GM23248 (cell line): ENCODE measurements at places on chromosomes 4 and X.
A peak's percentile ranks its signal among the peaks of the same experiment; 100 is the strongest.

- no peak for DNase-seq
Measured at GRCh38 chr4:84420608-84421007, 78.5 kb downstream of the NKX6-1 start.

- DNase-seq: no peak
Measured at GRCh38 chrX:130172127-130172845, 524 bp downstream of the RAB33A start.

DNA sequence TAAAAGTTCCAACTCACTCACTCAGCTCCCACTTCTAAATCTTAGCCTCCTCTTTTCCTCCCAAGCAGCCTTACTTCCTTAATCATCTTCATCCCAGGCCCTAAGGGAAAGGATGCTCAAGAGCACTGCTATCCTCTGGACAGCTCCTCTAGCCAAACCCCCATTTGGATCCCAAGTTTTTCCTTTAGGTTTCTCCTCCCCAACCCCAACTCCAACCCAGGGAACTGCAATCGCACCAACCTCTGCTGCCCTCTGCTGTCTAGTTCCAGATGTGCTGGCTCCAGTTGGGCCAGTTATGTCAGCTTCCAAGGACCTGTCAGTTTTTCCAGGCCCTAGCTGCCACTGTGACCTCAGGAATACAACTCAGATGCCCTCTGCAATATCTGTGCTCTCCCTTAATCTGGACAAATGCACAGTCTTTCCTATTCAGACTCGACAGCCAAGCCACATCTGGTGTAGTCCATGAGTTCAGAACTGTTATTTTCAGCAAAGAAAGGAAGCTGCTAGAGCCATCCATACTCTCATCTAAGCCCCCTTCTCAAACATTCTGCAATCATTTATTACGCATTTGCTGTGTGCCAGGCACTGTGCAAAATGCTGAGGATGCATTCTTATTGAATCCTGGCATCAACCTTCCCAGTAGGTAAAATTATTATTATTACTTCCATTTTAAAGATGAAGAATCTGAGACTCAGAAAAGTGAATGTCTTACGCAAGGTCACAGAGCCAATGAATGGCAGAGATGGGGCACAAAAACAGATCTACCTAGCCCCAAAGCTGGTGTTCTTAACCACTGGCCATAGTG lies 12.3 kb upstream of the XPNPEP2 start:
- DNase-seq: peak; percentile 73

- DNase-seq: no peak
Measured at GRCh38 chrX:42495139-42495538, 282.8 kb downstream of the PPP1R2C start.

DNA sequence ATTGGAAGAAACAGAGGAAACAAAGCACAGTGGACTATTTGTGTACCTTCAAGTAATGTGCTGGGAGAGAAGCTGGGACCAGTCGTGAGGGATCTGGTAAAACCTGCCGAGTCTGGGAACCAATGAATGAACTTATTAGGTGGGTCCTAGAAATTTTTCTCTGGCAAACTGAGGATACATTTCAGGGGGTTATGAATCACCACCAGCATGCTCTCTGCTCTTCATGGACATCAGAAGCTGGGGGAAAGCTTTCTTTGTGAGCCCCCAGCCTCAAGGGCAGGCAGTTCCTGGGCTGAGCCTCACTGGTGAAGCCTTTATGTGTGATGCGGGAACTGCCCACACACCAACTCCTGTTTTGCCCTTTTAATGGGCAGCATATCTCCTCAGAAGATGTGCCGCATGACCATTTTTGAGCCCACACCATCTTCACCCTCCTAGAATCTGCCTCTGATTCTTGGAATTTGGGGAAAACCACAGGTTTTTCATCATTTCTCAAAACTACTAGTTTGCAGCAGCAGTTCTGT lies 95.4 kb upstream of the ENPP6 start:
- DNase-seq: no peak

DNA sequence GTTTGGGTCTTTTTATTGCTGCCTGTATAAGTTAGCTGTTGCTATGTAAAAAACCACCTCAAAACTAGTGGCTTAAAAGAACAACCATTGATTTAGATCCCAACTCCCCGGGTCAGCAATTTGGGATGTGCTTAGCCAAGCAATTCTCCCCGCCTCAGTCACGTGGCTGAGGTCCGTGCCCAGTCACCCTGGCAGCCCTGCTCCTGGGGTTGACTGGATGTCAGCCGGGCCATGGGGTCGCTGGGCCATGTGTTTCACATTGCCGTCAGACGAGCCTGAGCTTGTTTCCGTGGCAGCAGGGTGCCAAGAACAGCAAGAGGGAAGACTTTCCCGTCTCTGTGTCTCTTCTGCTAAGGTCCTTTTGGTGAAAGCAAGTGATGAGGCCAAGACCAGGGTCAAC lies 345.7 kb upstream of the FAT1 start:
- no peak for DNase-seq

GRCh38 chr4:14217401-14217800 lies 589.9 kb upstream of the BOD1L1 start:
- DNase-seq: no peak

DNA sequence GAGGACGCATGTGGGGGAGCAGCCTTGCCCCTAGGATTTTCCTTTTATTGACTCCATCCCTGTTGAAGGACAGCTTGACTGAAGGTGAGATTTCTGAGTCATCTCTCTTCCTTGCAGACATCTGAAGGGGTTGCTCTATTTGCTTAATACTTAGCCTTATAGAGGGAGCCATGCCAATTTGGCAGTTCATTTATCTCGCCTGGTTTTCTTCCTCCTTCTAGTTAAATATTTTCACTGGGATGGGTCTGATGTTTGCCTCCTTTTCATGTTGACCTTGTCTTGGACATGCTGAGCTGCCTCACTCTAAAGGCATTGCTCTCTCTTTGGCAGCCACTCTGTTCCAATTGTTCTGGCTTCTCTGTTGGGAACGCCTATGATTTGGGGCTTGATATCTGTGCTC lies 151.0 kb upstream of the PSAPL1 start:
- DNase-seq: no peak

DNA sequence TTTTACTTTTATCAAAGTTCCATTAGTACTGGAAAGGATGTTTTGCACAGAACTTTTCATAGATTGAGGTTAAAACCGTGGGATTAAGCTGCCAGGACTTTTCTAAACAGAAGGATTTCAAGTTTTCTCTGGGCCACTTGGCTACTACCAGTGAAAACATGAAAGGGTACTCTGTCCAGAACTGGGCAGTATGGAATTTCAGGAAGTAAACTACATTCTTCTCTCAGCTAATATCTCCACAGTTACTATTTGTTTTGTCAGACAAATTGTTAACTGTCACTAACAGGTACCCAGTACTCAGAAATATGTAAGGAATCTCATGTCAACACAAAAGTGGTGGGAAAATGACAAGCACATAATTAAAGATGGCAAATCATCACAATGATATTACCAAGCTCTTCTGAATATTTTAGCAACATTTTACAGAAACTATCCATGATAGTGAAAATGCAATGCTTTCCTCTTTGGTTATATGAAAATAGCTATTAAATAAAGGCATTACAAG lies 454.4 kb downstream of the C4orf33 start:
- no peak for DNase-seq

DNA sequence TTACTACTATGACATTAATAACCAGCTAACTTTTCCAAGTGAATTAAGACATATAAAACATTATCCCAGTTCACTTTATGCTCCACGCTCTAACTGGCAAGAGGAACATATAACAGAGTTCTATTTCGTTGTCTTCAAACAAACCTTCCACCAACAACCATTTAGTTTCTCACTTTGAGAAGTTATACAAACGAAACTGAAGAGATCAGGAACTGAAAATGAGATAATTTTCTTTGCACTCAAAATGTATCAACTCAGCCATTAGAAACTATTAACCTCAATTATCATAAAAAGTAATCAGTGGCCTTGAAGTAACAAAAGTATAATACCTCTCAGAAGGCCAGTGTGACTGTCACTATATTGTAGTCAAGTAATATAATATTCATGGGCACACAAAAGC lies 70.1 kb downstream of the CHM start:
- no peak for DNase-seq

- no peak for DNase-seq
Measured at GRCh38 chrX:19964017-19964710, 26.7 kb downstream of the BCLAF3 start.

DNA sequence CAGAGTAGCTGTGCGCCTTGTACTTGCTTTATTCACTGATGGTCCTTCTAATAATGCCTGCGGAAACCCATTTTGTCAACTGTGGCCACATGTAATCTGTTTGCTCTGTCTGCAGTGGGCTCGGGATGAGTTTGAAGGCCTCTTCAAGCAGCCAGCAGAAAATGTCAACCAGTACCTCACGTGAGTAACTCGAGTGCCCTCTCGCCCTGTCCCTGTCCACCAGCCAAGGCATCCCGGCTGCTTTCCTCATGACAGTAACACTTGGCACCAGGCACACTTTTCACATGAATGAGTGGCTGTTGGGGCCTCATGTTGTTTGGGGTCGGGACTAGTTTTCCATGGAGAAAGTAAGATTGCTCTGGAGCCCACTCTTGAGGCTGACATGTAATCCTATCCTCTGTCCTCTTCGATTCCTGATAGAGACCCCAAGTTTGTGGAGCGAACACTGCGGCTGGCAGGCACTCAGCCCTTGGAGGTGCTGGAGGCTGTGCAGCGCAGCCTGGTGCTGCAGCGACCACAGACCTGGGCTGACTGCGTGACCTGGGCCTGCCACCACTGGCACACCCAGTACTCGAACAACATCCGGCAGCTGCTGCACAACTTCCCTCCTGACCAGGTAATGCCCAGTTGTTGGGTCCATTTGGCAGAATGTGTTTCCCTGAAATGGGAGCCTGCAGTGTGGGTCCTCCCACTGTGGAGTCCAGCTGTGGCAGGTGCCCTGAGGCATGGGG lies 8.8 kb upstream of the CDK16 start:
- no peak for DNase-seq

DNA sequence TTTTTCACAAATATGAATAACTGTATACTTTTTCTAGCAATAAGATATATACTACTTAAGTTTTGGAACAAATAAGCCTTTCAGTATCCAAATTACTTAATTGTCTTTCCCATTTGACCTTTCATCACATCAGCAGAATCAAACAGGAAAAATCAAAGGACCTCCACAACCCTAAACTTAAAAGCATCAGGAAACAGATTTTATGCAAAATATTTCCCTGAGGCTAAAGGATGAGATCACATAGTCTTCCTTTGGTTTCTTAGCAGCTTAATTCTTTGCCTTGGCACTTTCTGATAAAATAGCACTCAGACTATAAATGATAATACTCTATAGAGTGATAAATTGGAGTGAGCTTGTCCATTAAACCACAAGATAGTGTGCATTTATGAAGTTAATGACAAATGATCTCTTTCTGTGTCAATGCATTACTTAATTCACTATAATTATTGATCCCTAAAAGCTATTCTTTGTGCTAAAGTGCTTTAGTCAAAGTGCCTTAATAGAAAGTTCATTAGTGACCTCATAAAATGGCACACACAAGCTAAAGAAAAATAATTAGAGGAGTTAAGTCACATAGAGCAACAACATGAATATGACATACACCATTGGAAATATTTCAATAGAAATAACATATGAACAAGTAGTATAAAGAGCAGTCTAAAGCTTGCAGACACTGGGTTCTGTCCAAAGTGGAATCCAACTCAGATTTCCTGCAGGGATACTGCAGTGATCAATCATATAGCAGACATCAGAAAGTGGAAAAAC lies 15.7 kb upstream of the NDST3 start:
- no peak for DNase-seq

DNA sequence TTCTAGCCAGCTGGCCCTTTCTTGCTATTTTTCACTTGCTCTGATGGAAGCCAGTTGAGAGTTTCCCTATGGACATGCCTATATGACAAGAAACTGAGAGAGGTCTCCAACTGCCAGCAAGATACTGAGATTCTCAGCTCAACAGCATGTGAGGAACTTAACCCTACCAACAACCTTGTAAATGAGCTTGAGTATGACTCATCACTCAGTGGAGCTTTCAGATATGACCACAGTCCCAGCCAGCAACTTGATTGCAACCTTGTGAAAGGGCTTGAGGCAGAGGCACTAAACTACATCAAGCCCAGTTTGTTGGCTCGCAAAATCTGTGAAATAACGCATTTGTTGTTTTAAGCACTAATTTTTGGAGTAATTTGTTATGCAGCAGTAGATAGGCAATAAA lies 175.8 kb downstream of the COMMD8 start:
- DNase-seq: peak; percentile 3

GRCh38 chr4:76306882-76307659 lies 538 bp downstream of the STBD1 start:
- DNase-seq: peak; percentile 90

- no peak for DNase-seq
Measured at GRCh38 chr4:56051029-56051709, 102.4 kb downstream of the CEP135 start.

GRCh38 chr4:119020158-119020557 lies 115.5 kb upstream of the MYOZ2 start:
- peak; percentile 15 for DNase-seq

- no peak for DNase-seq
Measured at GRCh38 chrX:18898492-18898891, 85.4 kb downstream of the PHKA2 start.

- peak; percentile 60 for DNase-seq
Measured at GRCh38 chr4:20288047-20288650, 36.4 kb downstream of the SLIT2 start.

GRCh38 chrX:55801811-55802210 lies 84.3 kb downstream of the RRAGB start:
- no peak for DNase-seq

DNA sequence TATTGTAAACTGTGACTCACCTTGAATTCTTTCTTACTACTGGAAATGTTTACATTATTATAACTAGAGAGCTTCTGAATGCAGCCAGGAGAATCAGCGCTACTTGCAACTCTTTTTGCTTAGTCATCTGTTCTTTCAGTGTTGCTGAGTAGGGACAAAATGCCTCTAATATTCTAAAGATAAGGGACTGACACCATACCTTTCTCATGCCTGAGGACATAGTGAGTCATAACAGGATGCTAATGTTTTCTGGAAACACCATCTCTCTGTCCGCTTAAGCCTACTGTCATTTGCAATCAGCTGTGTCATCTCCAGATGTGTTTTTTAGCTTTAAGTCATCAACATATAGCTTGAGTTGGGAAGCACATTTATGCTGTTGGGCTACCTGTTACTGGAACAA lies 108.3 kb downstream of the QRFPR start:
- peak; percentile 65 for DNase-seq

GRCh38 chr4:64156253-64156652 lies 253.0 kb downstream of the TECRL start:
- no peak for DNase-seq
